ENCODE measurements at places on chromosomes 1 and 21. TPM values are rescaled to one million over a fixed set of nuclear protein-coding genes. Genes with fewer than 3 reads are reported as not detected.

Gene ETV3L
- total RNA-seq: not detected

Gene TBX15
- 0.05 TPM for total RNA-seq

Gene AQP10
- total RNA-seq: not detected

Gene CD1B
- total RNA-seq: not detected

Gene URB1
- total RNA-seq: 12.5 TPM

Gene SORT1
- total RNA-seq: 3.7 TPM

Gene GPR157
- total RNA-seq: 7.0 TPM

Gene ATAD3C
- not detected for total RNA-seq

Gene PLA2G4A
- 9.0 TPM for total RNA-seq

Gene THEM5
- total RNA-seq: not detected

Gene PLPPR4
- total RNA-seq: 0.02 TPM

Gene ACTL8
- 1.8 TPM for total RNA-seq

Gene CENPS
- 30.3 TPM for total RNA-seq

Gene TMEM125
- not detected for total RNA-seq

Gene EPHX1
- total RNA-seq: 210 TPM

Gene PGLYRP3
- total RNA-seq: not detected

Gene LAMC1
- total RNA-seq: 107 TPM

Gene RORC
- not detected for total RNA-seq

Gene ADGRB2
- total RNA-seq: 4.9 TPM

Gene RABGGTB
- total RNA-seq: 64.8 TPM

Gene TRIM46
- 2.9 TPM for total RNA-seq

Gene MAN1C1
- 0.77 TPM for total RNA-seq

Gene NGF
- total RNA-seq: 1.3 TPM

Gene ZNF670
- total RNA-seq: 3.5 TPM

Gene SEMA4A
- 0.40 TPM for total RNA-seq

Gene RHOU
- total RNA-seq: 11.4 TPM

Gene LCE3E
- not detected for total RNA-seq

Gene HTR6
- total RNA-seq: 0.18 TPM

Gene CFAP410
- 7.9 TPM for total RNA-seq

Gene OR10T2
- total RNA-seq: not detected

Gene EBNA1BP2
- total RNA-seq: 179 TPM

Gene SV2A
- 0.09 TPM for total RNA-seq

Gene SH2D1B
- total RNA-seq: 0.12 TPM

Gene FCRL6
- not detected for total RNA-seq

Gene RIIAD1
- not detected for total RNA-seq

Gene ANKRD13C
- total RNA-seq: 7.2 TPM

Gene FOXO6
- 0.82 TPM for total RNA-seq

Gene KCNJ9
- total RNA-seq: not detected

Gene C4BPA
- 0.99 TPM for total RNA-seq

Gene MCOLN3
- 3.9 TPM for total RNA-seq

Gene SPSB1
- total RNA-seq: 34.3 TPM

Gene NUP210L
- total RNA-seq: not detected

Gene SLFNL1
- total RNA-seq: not detected

Gene VPS45
- total RNA-seq: 17.9 TPM

Gene CDA
- total RNA-seq: 32.9 TPM

Gene S100A7
- not detected for total RNA-seq

Gene CNN3
- total RNA-seq: 51.3 TPM

Gene BRINP3
- not detected for total RNA-seq

Gene TNNT2
- total RNA-seq: 0.24 TPM

Gene CLEC20A
- not detected for total RNA-seq

Gene TBX19
- 0.60 TPM for total RNA-seq

Gene GBP4
- total RNA-seq: not detected

Gene FCRL5
- total RNA-seq: not detected

Gene MX2
- not detected for total RNA-seq

Gene HES2
- 5.5 TPM for total RNA-seq

Gene LCE1F
- not detected for total RNA-seq

Gene LYPD8
- total RNA-seq: 0.20 TPM

Gene GFI1
- 0.20 TPM for total RNA-seq

Data from A549 treated with Hydrocortisone at 1 μM for 4 hours (cell line).